CD4-positive, alpha-beta T cell treated with Interleukin-4 for 1 hour (primary cell): ENCODE measurements at places on chromosomes 2 and 18.

- peak; percentile 12 for DNase-seq
Measured at GRCh38 chr2:181656450-181657291, at the start of gene CERKL. TSS of gene CERKL (minus strand) at chr2:181657105. CDS start at chr2:181657006, 99 bp downstream.

GRCh38 chr18:56269958-56270357 lies 368.4 kb downstream of the TXNL1 start:
- DNase-seq, result no peak

GRCh38 chr18:61984349-61984748 lies 91.5 kb upstream of the RNF152 start:
- no peak for DNase-seq

DNA sequence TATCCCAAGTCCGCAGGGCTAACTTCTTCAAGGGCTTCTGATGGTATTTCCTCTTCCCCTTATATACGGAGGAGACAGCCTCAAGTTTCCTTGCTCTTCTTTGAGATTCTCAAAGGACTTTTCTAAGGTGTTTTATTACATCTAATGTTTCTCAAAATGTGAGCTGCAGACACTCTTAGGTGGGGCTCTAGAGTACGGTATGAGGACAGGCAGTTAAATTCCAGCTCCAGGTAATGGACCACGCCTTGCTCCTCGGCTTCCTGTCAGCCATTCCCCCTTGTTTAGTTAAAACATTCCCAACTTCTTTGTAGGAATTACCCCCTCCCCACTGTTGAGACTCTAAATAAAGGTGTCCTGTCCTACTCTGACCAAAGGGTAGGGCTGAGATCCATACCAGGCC lies 131.9 kb downstream of the IRS1 start:
- DNase-seq, result no peak

GRCh38 chr18:8795586-8796325 lies 90.4 kb downstream of the MTCL1 start:
- DNase-seq, result no peak

- DNase-seq, result no peak
Measured at GRCh38 chr2:130385709-130386108, 29.9 kb downstream of the PTPN18 start.

DNA sequence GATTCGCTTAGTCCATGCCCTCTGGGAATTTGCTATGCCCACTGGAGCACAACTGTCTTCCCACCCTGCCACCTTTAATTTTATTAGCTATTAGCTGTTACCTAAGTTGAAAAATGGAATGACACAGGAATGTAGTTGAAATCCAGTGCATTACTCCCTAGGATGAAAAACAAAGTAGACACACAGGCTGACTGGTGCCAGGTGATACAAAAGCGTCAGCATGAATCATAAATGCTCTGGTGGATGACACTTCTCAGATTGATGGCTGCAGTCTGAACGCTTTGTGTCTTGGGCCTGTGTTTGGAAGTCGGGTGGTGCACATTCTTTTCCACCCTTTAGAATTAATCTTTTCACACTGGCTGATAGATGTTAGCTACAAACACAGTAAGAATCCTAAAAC lies 802.0 kb downstream of the DCC start:
- DNase-seq, result no peak

DNA sequence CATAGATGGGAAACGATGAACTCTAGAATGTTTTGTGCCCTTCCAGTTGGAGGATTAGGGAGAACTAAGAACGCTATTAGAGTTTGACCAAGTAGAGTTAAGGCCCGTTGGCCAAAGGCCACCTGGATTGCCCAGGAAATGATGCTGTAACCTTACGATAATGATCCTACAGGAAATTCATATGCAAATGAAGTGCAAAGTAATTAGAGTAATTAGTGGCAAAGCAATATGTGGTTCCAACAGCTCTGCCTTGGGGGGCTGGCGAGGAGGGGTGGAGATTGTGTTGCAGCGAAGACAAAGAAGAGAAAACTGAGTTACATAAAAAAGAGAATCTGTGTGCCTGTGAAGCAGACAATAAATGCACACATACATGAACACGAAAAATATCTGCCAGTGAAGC lies 61.5 kb upstream of the BOD1L2 start:
- DNase-seq, result no peak

GRCh38 chr2:230158468-230158867 lies 61.3 kb downstream of the SP110 start:
- no peak for DNase-seq

DNA sequence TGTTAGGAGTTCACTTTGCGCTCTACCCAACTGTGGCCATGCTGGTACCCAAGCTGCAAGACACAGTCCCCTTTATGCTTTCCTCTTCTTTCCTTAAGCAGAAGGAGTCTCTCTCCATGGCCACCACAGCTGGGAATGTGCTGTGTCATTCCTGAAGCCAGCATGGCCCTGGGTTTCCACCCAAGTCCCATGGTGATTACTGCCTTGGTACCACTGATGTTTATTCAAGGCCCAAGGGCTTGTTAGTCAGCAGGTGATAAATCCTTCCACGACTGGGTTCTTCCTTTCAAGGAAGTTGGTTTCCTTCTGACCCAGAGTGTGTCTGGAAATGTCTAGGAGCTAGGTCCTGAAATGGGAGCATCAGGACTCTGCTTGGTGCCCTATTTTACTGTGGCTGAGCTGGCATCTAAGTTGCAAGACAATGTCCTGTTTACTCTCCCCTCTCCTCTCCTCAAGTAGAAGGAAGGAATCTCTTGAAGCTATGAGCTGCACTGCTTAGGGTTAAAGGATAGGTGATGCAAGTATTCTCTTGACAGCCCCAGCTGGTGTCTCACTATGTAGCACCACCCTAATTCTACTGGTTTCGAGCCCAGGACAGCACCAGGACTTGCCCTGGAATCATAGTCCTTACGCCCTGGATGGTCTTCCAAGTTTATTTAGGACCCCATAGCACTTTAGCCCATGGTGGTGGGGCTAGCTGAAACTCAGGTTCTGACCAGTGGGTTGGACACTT lies 18.7 kb upstream of the NUP35 start:
- DNase-seq, result no peak

DNA sequence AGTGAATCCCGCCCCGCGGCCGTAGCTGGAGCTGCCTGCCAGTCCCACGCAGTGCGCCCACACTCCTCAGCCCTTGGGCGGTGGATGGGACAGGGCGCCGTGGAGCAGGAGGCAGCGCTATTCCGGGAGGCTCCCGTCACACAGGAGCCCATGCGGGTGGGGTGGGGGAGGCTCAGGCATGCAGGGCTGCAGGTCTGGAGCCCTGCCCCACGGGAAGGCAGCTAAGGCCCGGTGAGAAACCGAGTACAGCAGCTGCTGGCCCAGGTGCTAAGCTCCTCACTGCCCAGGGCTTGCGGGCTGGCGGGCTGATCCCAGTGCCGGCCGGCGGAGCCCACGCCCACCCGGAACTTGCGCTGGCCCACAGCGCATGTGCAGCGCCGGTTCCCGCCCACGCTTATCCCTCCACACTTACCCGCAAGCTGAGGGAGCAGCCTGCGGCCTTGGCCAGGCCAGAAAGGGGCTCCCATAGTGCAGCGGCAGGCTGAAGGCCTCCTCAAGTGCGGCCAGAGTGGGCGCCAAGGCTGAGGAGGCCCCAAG lies 1152.8 kb upstream of the CELF4 start:
- no peak for DNase-seq

DNA sequence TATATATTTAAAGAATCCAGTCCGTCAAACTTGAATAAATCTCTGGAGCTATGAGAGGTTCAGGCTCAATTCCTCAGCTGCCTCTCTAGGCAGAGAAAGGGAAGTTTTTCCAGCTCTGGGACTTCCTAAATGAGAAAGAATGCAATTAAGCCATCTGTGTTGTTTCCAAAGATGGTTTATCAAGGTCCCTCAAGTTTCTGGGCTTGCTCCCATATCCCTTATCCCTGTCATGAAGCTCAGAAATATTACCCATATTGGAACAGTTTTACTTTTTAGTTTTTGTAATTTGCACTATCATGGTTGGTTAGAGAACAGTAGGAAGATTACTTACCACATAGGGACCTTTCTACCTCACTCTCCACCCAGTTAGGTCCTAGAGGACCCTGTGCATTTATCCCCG lies 1.4 kb downstream of the CNTNAP5 start:
- no peak for DNase-seq

DNA sequence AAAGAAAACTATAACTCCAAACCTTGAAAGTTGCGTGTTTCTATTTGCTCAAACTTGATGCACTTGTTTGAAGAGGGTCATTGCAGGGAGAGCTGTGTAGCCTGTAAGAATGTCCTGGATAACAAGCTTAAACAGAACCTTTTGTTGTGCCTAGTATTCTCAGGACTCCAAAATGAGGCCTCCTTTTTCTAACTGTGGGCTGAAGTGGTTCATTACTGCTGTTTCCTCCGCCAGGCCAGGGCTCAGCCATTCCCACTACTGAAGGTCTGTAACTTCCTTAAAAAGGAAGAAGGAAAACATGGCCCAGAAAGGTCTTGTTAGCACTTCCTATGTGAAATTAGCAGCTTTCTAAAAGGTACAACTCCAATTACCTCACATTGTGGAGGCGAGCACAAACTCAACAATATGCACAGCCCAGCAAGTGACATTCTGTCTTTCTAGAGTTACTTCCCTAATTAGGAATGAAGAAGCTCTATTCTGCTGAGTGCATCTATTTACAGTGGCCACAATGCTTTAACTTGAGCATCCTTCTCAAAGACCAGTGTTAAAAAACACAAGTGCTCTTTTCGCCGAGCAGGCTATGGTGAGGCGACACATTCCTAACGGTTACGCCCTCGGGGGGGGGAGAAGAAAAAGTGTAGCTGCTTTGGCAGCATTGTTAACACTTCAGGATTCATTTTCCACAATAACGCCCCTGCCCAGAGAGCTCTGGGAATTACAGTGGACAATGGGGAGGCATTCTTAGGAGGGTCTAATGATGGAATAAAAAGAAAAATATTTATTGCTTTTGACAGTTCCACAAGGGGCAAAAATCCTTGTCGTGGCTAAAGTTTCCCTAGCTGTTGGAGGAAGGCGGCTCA lies 136.9 kb upstream of the SIX3 start:
- DNase-seq, result no peak

GRCh38 chr2:158818511-158818910 lies 23.4 kb downstream of the DAPL1 start:
- DNase-seq, result no peak
